Activated CD8-positive, alpha-beta memory T cell treated with anti-CD3 and anti-CD28 coated beads for 1 hour (primary cell): ENCODE measurements at places on chromosomes 13 and 19.
A peak's percentile ranks its signal among the peaks of the same experiment; 100 is the strongest.

GRCh38 chr19:2170219-2170618 is 6.5 kb downstream of the DOT1L start:
- DNase-seq = no peak

GRCh38 chr13:95182570-95183265 is 118.5 kb downstream of the ABCC4 start:
- DNase-seq = no peak

DNA sequence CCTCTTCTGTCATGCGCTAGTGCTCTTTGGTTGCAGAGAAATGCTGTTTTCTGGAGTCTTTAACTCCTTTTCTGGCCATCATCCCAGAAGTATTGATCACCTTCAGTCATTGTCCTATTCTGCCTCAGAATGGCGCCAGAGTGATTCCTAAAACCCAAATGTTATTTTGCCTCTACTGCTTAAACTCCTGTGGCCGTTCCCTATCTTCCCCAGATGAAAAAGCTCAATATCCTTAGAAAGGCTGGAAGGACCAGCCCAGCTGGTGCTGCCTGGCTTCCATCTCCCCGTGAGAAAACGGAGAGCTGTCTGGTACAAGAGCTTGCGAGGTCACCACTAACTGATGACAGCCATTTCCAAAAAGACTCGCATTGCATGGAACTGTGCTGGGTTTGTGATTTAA is 179.1 kb downstream of the RBM26 start:
- DNase-seq = no peak

- DNase-seq = no peak
Measured at GRCh38 chr13:95480791-95481780, 71.4 kb upstream of the CLDN10 start.

DNA sequence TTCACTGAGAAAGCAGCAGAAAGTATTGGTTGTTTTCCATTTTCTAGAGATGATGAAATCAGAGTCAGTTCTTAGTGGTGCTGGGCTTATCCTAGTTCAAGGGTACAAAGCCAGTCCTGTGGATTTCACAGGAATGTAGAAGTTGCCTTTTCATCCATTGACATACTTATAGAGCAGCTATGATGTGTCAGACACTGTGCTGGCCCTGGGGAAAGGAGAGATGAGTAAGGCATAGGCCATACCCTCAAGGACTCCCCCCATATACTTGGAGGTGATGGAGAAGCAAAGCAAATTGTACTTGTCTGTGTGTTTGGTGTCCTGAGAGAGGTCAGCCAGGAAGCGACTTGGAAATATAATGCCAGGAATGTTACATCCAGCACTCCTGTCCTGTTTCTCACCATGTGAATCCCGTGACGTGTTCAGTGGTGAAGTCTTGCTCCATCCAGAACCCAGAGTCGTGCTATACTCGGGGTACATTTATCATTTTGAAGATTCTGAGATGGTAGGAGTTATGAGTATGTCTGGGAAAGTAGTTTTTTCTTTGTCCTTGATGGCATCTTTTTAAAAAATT is 22.6 kb downstream of the ERCC5 start:
- DNase-seq = no peak

DNA sequence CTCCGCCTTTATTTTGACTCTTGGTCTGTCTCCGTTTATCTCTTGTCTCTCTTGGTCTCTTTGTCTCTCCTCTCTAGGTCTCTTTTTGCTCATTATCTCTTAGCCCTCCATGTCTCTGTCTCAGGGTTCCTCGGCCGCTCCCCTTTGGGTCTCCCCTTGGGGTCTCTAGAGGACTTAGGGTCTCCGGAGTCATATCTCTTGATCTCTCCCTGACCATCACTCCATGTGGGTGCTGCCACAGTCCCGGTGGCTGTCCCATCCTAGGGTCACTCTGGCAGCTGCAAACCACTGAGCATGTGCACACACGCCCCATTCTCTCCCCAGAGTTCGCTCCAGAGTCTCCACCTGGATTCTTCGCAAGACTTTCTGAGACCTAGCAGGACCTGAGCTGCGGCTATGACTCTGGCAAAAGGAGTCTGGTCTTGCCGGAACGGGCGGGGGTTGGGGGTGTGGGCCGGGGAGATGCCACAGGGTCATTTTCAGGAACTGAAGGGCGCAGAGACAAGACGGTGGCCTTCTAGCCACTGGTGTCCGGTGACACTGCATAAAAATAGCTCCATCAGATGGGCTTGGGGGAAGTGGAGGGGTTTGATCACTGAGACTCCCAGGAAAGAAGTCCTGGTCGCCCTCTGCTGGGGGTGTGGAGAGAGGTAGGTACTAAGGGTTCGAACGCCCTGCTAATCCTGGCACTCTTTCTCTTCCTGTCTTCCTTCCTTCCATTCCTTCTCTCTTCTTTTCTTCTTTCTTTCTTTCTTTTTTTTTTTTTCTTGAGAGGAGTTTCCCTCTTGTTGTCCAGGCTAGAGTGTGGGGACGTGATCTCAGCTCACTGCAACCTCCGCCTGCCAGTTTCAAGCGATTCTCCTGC is 1.2 kb upstream of the KCNA7 start:
- DNase-seq = no peak

DNA sequence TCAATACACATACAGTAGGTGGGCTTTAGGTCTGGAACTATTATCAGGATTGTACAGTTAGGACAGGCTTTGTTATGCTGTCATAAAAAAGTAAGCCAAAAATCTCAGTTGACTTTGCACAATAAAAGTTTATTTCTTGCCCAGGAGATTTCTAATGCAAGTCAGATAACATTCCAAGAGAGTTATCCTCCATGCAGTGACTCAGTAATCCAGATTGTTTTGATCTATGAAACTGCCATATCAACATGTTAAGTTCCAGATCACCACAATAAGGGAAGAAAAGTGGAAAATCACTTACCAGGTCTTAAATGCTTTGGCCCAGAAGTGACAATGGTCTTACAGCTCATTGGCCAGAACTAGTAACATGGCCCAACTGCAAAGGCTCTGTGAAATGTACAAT is 636.2 kb upstream of the KLF12 start:
- DNase-seq = no peak

DNA sequence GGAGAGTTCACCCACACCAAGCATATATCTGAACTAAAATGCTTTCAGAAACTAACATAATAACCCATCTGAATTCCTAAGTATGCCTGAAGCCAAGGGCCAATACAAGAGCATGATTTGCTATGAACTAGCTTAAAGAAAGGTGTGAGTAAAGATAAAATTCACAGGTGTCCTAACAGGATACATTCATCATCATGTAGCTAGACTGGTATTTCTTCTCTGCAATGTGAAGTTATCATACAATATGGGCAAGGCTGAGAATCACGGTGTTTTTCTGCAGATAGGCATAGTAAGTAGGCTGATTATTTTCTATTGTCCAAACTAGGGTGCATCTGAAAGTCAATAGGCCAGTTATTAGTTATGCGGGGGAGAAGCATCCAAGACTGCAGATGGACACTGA is 63.1 kb downstream of the STK24 start:
- DNase-seq = no peak

DNA sequence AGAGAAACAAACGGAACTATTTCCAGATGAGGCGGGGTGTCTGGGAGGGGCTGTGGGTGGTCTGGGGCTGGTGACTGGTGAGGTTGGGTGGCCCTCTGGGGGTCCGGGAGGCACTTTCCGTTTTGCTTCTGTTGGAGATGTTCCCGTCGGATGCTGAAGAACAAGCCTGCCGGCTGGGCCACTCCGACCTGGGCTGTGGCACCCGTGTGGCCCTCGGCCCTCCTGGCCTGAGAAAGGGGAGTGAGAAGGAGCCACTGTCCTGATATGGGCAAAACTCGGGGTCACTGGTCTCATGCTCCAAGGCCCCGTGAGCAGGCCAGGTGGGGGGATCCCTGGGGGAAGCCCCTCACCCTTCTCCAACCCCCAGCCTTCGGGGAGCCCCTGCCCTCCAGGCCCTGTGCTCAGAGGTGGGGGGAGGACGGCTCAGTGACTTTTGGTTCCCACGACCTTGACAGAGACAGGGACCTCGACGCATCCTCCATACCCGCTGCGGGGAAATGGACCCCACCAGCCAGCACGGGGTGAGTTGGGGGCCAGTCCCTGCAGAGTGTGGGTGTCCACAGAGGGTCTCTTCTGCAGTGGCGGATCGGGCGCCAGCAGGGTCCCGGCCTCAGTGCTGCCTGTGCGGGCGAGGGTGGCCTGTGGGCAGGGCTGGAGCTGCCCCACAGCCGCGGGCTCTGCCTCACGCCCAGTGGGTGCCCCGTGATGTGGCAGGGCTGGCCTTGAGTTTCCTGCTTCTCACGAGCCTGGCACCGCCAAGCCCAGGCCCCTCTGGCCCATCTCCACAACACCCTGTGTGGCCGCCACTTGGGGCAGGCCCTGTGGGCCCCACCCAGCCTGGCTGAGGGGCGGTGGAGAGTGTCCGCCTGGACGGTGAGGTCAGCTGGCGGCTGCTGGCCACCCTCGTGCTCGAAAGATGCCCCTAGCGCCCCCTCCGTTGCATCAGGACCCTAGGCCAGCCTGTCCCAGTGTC is 4.4 kb upstream of the TBXA2R start:
- DNase-seq = no peak

- DNase-seq = no peak
Measured at GRCh38 chr13:49454388-49455006, 10.4 kb downstream of the SETDB2 start.

DNA sequence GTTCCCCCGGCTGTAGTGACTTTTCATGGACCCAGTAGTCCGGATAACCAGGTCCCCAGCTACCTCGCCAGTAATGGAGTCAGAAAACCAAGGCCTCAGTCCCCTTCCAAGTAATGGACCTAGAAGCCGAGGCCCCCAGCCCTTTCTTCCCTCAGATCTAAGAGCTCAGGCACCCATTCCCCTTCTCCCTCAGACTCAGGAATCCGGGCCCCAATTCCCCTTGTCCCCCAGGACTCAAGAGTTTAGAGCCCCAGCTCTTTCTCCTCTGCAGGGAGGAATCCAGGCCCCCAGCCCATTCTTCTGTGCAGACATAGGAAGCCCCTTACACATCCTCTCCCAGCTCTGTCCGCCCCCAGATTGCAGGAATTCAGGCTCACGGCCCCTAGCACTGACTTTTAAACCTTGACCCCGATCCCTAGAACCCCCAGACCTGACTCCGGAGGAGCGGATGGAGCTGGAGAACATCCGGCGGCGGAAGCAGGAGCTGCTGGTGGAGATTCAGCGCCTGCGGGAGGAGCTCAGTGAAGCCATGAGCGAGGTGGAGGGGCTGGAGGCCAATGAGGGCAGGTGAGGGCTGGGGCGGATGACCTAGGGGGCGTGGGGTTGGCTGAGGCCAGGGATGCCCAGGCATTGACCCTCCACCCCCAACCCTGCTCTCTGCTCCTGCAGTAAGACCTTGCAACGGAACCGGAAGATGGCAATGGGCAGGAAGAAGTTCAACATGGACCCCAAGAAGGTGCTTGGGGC is 938 bp downstream of the CYTH2 start:
- DNase-seq = no peak

- DNase-seq = no peak
Measured at GRCh38 chr13:33169273-33169980, 116.1 kb downstream of the STARD13 start.

- no peak for DNase-seq
Measured at GRCh38 chr19:27833031-27833430, 1379.9 kb downstream of the UQCRFS1 start.

DNA sequence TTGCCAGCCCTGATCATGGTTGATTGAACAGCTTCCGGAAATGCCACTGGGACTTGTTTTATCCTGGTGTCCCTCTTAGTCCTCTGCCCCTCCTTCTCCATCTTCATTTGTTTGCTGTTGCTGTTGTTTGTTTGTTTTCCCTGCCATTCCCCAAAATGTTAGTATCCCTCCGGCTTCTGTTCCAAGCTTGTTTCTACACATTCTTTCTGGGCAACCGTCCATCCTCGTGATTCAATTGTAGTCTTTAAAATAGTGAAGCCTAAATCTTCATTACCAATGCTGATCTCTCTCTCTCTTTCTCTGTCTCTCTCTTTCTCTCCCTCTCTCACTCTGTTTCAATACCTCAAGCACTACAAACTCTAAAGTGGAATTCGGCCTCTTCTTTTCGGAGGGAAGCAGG is 649.3 kb upstream of the ARGLU1 start:
- no peak for DNase-seq

DNA sequence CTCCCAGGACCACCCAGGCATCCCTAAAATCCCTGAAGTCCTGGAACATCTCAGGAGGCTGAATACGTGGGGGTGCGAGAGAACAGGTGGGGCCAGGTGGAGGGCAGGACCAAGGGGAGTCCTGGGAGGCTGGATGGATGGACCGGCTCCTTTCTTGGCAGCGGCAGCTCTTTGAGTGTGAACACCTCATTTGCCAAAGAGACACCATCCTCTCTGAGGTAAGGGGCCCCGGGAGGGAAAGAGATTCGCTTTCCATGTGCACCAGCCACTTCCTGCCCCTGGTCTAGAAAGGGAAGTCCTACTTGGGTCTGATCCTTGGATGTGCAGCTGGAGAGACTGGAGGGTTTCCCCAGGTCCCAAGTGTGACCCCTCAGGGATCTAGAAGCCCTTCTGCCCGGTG is 16.2 kb downstream of the PTH2 start:
- DNase-seq = no peak

- DNase-seq = no peak
Measured at GRCh38 chr13:108270442-108270841, 924 bp downstream of the TNFSF13B start.

DNA sequence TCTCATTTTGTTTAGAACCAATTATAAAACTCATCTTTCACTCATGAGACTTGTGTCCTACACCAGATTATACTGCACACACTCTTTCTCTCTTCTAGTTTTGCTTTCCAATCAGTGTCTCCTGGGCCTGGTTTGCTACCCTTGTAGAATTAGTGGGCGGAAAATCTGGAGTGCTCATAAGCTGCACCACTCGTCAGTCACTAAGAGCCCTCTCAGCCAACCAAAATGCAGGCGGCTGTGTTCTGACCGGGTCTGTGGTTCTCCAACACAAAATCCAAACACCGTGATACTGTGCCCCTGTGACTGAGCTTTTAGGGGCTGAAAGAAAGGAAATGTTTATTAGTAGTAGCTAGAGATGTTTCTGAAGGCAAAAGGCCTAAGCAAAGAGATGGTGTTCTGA is 83.7 kb upstream of the OBI1 start:
- no peak for DNase-seq

- DNase-seq = no peak
Measured at GRCh38 chr13:98542568-98543377, 34.1 kb downstream of the STK24 start.

- peak; percentile 95 for DNase-seq
Measured at GRCh38 chr19:55385724-55386492, at the start of gene RPL28. Gene RPL28, plus strand, starts transcription at chr19:55385932. Its CDS starts 426 bp downstream, at chr19:55386358.

- no peak for DNase-seq
Measured at GRCh38 chr19:1773184-1773583, 19.9 kb downstream of the ONECUT3 start.

DNA sequence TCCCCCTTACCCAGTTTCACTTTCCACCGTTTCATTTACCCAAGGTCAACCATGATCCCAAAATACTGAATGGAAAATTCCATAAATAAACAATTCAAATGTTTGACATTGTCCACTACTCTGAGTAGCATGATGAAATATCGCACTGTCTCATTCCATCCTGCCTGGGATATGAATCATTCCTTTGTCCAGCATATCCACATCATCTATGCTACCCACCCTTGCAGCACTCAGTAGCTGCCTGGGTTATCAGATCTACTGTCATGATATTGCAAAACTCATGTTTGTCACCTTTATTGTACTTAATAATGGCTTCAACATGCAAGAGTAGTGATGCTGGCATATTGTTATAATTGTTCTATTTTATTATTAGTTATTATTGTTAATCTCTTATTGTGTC is 263.9 kb upstream of the NBEA start:
- DNase-seq = no peak

- no peak for DNase-seq
Measured at GRCh38 chr19:48819366-48819816, 8.6 kb upstream of the BCAT2 start.

GRCh38 chr19:23305555-23305954 is 55.4 kb upstream of the ZNF724 start:
- DNase-seq = no peak
